ENCODE measurements at places on chromosomes 2 and 18. TPM values are rescaled to one million over a fixed set of nuclear protein-coding genes. Genes with fewer than 3 reads are reported as not detected.

GRCh38 chr2:126801473-126801872, 97.2 kb upstream of the TEX51 start:
- DNase-seq, result no peak
- no peak overlapping the region for H3K27ac ChIP-seq
- no peaks in the 10 kb centered on the region for H3K27me3 ChIP-seq
- H3K36me3 ChIP-seq, result no peaks in the 10 kb centered on the region

DNA sequence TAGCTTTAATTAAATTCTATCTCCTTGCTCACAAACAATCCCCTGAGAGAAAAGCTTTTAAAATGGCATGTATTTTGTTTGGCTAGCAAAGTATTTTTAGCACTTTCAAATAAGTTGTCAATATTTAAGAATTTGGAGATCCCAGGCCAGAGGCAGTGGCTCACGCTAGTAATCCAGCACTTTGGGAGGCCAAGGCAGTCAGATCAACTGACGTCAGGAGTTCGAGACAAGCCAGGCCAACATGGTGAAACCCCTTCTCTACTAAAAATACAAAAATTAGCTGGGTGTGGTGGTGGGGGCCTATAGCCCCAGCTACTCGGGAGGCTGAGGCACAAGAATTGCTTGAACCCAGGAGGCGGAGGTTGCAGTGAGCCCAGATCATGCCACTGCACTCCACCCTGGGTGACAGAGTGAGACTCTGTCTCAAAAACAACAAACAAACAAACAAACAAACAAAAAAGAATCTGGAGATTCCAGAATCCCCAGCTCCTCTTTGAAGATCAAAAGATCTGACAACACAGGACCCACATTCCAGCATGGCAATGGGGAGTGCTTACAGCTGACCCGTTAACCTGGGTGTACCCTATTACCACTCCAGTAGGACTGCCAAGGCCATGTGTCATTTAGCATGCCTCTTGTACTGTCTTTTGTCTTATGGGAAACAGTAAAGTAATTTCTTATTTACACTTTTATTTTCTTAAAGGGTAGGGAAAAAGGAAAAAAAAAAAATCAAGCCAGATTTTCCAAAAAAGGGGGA, 21.9 kb downstream of the SLC40A1 start:
- no peaks in the 10 kb centered on the region for H3K27me3 ChIP-seq
- no peak overlapping the region for H3K27ac ChIP-seq
- no peak for DNase-seq
- H3K4me1 ChIP-seq, result peaks cover 14% of the 10 kb centered on the region
- H3K4me3 ChIP-seq, result no peak overlapping the region

- no peak for DNase-seq
- H3K4me3 ChIP-seq, result no peak overlapping the region
- no peaks in the 10 kb centered on the region for H3K36me3 ChIP-seq
- peaks cover 4% of the 10 kb centered on the region for H3K27me3 ChIP-seq
Observed at GRCh38 chr2:16248571-16249105, 308.3 kb downstream of the MYCN start.

Gene POTEI
- 4.0 TPM for total RNA-seq

Gene C2orf78
- total RNA-seq, result not detected
